ENCODE measurements at places on chromosomes 2 and 18.

DNA sequence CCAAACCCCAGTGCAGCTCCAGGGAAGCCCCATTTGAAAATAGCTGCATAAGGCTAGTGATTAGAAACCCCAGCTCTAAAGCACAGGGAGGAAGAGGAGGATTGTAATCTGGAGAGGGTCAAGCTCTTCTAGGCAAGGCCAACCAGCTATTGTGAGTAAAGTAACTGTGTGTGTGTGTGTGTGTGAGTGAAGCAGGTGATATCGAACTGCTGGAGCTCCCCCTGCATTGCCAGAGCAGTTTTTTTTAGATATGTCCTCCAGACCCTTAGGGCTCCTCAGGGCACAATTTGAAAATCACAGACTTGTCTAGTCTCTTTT, 177.4 kb upstream of the NABP1 start:
- DNase-seq, result no peak

GRCh38 chr18:7562491-7562890, 4.6 kb upstream of the PTPRM start:
- no peak for DNase-seq

DNA sequence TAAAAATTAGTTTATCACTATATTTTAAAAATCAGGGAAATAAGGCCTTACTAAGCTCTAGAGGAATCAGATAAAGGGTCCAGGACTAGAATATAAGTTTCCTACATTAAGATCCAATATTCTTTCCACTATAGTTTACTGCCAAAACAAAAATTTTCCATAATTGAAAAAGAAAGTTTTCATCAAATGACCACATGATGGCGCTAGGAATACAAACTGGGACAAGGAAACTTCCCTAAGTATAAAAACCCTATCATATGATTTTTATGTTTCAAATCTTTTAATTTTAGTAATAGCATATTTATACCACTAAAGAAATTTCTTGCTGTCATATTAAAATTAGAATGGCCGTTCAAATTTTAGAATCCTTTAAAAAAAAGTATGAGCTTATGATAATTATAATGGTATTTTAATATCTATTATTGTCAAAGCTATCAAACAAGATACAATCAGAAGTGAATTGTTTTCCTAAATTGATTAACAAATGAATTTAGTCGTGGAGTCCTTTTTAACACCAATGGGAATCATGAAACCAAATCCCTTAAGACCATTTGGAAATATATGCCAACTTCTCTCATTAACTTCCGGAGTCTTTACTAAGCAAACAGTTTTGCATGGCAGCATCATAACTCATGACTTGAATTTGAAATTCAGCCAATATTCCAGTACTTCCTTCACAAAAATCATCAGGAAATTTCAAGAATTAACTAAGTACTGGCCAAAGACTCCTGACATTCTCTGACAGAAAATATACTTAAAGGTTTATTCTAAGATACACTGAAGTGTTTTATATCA, 70.3 kb downstream of the SCN1A start:
- DNase-seq, result peak; percentile 20

DNA sequence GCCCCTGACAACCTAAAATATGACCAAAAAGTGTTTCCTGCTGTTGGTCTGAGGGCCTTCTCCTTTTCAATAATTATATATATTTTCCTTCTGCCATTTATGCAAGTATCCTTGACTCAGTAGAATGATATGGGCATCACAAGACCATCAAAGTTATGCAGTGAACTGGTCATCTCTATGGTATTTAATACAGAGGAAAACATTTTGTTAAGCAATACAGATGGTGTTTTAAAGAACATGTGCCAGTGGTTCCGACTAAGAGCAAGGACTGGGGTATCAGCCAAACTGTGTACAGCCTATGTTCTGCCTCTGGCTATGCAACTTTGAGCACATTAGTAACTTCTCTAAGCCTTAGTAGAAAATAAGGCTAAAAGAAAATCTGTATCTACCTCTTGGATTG, 179.0 kb downstream of the TRABD2A start:
- DNase-seq, result no peak

- DNase-seq, result no peak
Measured at GRCh38 chr2:224940618-224941017, 101.7 kb downstream of the DOCK10 start.

GRCh38 chr2:69143748-69144360, 130.9 kb downstream of the ANTXR1 start:
- DNase-seq, result no peak

DNA sequence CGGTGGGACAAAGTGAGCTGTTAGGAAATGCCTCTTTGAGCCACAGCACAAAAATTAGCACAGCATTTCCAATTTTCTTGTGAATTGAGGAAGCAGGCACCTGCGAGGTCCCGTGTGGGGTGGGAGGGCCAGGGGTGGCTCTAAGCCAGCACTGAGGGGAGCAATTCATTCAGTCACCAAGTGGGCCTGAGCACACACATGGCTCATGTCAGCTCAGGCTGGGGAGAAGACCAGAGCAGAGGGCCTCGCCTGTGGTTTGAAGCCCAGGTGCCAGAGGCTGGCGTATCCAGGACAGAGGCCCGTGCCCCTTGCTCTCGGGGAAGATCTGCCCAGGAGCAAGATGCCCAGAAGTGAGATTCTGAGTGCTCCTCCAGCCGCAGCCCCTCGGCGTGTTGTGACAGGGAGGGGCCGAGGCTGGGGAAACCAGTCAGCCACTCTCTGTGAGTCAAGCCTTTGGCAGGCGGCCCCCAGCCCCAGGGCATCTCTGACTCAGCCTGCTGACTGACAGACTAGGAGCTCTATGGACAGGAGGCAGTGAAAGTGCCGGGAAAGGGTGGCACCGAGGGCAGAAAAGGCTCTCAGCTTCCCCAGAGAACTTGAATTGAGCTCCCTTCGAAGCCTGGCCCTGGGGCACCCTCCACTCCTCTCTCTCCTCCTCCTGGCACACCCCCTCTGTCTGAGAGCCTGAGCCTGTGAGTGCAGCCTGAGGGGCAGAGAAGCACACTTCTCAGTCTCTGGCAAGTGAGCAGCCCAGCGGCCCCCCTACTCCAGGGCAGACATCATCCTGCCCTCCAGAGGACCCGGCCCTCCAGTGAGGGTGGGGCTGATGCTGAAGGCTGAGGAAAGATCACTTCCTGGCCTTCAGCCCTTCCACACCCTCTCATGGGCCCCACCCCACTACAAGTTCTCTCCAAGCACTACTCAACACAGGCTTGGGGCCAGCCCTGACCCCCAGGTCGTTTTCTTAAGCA, 32.3 kb downstream of the CYP26B1 start:
- DNase-seq, result peak; percentile 94

GRCh38 chr2:224429441-224429810, 27.5 kb upstream of the FAM124B start:
- DNase-seq, result no peak

GRCh38 chr2:129193961-129194360, 785.5 kb upstream of the RAB6C start:
- DNase-seq, result no peak

DNA sequence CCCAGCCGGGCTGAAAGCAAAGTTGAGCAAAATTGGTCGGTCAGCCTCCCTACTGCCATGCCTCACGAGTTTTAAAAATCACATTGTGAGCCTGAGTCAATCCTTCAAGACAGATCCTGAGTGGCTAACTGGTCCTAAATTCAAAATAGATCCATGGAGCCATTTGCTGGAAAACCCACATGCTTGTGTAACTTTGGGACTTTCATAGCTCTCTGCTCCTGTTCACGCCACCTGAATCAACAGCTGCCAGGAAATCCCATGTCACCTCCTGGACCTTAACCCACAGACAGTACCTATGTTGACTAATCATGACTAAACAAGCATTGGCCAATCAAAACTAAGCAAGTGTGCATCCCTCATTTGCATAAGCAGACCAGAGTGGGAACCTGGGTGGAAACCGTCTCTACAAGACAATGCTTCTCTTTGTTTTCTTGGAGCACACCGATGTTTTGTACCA, 42.8 kb upstream of the LDLRAD4 start:
- DNase-seq, result no peak

- DNase-seq, result no peak
Measured at GRCh38 chr18:37341473-37342086, 224.0 kb downstream of the CELF4 start.

DNA sequence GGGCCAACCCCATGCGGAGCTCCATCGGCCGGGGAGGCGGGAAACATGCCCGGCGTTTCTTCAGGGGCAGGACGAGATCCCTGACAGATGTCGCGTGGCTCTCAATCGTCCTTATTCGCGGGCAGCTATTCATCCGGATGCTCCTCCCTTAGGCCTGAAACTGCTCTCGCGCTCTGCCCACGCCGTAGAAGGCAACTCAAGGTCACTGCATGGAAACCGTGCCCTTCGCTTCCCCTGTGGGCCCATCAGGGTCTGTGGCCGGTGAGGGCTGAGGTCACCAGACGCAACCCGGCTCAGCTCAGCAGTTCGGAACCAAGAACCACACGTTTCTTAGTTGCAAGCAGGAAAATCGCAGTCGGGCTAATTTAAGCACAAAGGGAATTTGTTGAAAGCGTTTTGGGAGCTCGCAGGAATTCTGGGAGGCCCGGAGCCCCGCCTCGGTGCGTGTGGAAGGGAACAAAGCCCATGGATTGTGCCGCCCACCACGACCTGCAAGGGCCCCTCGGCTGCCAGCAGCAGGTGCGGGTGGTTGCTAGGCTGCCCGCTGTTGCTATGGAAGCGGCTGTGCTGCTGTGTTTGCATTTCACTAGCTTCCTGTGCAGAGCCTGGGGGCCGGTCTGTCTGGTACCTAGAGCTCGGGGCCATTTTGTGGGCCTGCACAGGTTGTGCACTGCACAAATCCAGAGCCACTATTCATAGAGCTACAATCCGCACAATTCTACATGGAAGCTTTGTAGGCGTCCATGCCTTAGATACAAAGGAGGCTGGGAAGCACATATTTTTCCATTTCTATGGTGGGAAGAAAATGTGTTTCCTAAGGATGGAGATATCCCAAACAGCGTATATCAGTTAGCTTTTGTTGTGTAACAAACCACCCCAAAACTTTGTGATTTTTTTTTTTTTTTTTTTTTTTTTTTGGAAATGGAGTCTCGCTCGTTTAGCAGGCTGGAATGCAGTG, 6.0 kb upstream of the ALLC start:
- DNase-seq, result peak; percentile 40

GRCh38 chr2:118122594-118123281, 34.5 kb downstream of the INSIG2 start:
- no peak for DNase-seq

- DNase-seq, result no peak
Measured at GRCh38 chr2:231189171-231189530, 9.3 kb upstream of the ARMC9 start.

DNA sequence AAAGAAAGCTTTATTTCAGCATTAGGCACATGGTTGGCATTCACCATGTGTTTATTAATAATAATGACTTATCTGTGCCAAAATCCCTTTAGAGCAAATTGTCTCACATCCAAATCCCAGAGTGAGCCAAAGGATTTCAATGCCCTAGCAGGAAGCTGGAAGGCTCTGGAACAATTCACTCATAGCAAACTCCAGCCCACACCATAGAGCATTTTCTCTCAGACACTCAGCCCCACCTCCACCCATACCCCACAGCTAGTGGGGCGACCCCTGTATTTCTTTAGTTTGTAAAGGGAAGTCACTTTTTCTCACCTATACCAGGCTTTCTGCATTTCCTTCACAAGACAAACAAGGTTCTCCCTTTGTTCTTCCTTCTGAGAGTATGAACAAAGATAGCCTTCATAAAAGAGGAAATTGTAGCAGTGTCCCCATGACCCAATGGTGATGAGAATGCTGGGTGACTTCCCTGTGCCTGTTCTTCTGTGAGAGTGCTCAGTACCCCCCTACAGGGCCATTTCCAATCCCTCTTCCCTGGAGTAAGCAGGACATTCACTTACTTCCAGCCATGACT, 100.1 kb upstream of the APCDD1 start:
- peak; percentile 46 for DNase-seq

DNA sequence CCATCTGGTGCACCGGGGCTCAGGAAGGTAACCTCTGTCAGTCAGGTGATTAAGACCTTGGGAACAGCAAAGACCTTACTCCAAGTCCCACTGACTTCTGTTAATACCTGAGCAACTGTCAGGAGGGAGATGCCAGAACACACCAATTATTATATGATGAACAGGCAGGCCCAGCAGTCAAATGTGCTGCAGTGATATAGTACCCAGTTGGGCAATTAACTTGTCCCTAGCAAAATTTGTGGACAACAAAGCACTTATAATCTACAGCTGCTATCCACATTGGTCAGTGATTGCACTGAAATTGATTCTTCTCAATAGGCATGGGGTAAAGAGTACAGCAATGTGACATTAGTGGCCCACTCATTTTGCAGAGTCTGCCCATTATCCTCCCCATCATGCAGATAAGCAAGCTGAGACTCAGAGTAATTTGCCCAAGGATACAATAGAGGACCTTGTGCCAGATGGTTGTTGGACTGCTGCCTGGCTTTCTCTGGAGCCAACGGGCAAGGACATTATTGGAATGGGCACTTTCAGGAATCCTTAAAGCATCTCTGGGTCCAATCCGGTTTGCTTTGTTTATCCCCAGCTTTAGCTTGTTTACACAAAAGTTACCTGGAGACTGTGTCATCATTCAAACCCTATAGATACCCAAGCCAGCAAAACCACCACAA, 147.6 kb downstream of the CCBE1 start:
- no peak for DNase-seq

DNA sequence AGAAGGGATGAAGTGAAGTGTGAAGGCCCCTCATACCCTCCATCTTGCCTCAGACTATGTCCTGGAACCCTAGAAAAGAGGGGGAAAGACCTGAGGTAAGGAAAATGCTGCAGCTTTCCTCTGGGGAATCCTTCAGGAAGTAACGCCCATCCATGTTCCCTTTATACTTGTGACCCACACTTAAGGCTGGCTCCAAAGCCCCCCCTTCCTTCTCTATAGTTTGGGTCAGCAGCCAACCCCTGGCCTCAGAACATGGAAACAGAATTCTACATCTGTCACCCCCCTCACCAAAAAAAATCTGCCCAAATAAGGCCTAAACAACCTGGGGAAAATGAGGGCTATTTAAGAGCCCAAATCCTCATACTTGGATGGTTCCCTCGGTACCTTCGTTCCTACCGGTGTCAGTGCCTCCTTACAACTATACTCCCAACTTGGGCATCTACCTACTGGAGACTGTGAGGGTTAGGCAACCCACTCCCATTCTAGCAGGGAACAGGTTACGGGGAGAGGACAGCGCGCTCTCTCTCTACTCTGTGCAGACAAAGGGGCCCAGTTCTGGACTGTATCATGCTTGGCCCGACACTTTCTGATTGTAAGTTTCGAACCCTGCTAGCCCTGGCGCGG, 689 bp downstream of the OST4 start:
- DNase-seq, result no peak

DNA sequence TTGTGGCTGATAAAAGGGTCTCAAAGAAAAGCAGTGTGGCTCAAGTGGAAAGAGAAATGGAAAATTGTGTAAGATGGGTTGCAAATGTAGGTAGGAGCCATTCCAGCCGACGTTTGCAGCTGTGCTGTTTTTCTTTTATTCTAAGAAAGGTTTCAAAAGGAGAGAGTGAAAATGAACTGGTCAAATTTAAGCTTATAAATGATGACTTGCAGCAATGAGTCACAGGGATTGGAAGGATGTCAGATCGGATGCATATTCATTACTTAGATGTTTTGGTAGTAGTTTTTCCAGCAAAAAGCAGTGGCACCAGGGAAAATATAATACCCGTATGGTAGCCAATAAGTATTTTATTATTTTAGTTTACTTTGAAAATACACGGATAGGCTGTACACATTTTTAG, 79.1 kb downstream of the LRRTM4 start:
- DNase-seq, result no peak

Data from COLO829 (cell line).